ENCODE measurements at places on chromosomes 7 and 10.

DNA sequence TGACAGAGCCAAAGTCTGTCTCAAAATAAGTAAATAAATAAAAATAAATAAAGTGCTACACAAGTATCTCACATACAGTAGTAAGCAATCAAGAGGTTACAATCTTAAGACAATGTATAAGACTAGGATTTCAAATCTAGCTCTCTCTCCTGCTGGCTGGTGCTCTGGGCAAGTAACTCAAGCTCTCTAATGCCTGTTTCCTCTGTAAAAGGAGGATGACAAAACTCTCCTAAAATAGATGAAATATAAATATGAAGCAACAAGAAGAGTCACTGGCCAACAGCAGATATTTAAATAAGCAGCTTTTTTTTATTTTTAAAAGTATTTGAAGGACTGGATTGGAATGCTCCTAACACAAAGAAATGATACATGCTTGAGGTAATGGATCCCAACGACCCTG, 7.2 kb downstream of the SFMBT2 start:
- no peak for DNase-seq

DNA sequence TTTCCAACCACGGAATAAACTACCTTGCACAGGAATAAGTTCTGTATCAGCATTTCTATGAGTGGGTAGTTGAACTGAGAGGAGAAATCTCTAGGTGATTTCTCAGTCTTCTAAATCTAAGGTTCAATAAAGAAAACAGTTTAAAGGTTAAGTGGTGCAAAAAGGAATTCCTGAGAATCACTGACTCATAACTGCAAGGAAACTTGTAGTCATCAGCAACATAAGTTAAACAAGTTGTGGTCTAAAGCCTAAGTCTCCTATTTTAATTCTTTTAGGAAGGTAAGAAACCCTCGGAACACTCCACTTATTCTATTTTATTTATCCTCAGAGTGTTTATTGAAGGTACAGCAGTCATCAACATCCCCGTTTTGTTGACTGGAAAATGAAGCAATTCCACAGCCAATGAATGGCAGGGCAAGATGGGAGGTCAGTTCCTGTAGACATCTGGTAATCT, 92.4 kb upstream of the PIK3CG start:
- DNase-seq = no peak

DNA sequence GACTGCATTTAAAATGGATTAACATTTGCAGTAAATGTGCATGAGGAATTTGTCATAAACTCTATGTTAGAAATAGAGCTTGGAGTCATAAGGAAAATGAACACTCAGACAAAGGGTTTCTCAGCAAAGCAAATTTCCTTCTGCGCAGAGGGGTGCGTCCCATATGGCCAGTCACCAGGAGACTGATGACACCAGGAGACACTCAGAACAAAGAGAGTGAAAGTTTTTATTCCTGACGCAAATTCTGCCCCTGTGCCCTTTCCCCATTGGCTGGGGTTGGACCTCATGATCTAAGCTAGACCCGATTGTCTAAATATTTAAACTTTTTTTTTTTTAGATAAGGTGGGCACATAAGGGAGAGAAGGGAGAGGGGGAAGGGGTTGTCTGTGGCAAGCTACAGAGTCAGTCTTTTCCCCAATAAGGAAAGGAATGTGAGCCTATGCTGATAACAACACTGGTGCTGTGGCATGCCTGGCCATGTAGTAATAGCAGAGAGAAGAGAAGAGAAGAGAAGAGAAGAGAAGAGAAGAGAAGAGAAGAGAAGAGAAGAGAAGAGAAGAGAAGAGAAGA, 202.0 kb downstream of the POM121L12 start:
- DNase-seq = no peak

DNA sequence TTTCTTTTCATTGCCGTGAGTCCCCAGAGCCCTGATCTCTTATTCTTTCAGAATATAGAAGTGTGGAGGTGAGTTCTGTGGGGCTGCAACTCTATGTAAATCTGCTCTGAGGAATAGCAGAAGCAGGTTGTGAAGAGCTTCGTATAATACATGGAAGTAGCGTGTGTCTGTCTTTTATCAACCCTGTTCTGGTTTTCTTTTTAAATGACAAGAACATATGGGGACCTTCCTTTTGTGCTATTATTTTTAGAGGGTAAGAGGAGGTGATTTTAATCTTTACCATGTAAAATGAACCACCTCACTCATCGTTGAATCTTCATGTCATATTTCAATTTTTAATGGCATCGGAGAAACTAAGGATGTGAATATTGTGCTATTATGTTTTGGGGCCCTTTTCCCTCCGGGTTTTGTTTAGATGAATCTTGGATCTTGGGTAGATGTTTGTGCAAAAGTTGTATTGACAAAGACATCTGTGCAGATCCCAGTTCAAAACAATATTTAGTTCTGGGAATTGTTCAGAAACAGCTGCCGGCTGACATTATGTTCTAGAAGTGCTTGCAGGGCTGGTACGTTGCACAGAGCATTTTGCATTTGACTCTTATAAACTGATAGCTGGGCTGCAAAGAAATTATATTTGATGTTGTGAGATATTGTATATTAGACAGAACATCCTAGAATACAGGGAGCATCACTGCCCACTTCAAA, 46.7 kb downstream of the PLXDC2 start:
- DNase-seq = no peak

GRCh38 chr10:80260295-80261243, 28.9 kb downstream of the MAT1A start:
- DNase-seq = no peak

DNA sequence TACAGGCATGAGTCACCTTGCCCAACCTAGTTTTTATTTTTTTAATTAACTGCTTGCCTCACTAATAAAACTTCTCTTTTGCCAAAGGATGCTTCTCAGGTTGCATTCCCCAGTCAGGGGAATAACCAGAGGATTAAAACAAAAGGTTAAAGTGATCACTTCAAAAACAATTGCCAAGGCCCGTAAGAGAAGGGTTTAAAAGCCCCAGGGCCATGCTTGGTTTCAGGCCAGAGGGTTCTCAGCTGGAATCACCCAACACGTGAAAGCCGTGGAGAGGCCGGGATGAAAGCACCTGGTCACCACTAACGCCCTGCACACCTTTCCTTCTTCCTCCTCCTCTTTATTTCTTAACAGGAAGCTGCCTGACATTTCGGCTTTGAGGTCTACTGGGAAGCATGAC, 587.5 kb downstream of the PTPRN2 start:
- no peak for DNase-seq

GRCh38 chr7:81685270-81685868, 84.5 kb downstream of the HGF start:
- DNase-seq = no peak

DNA sequence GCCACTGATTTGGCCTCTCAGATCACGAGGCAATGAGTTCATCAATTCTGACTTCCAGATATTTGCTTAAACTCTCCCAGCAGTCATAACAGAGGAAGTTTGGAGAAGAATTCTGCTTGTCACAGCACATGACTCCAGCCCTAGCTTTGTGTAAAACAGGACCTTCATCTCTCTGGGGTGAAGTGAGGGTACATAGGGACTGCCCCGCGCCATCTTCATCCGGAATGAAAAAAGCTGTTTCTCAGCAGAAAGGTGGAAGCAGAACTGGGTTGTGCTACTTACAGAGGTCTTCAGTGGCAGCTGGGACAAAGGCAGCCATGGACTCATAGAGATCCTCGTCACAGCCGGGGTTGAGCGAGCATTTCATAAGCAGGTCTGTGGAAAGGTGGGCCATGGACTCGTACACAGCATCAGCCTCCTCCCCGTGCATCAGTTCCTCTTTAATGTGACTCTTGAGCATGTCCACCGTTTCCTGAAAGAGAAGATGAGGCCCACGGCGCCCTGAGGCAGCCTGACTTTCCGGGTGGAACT, 58.4 kb upstream of the TM9SF3 start:
- DNase-seq = no peak

DNA sequence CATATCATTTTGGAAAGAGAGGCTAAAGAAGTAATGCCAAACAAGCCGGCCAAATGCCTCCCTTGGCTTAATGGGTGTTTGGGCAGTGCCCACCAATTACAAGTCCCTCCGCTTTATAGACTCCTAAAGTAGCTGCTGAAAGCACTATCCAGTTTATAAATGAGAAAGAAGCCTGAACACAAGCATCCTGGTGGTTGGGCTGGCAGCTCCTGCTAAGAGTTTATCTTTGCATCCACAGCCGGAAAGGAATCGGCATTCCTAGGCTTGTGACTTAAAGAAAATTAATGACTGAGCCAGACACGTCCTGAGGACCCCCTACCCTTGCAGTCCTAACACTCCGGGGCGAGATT, 13.1 kb upstream of the NKX2-3 start:
- no peak for DNase-seq

- no peak for DNase-seq
Observed at GRCh38 chr7:151094675-151095074, 8.4 kb downstream of the AGAP3 start.

- no peak for DNase-seq
Observed at GRCh38 chr7:138295049-138295637, 164.9 kb upstream of the TRIM24 start.

- no peak for DNase-seq
Observed at GRCh38 chr7:123770378-123770777, 21.6 kb upstream of the WASL start.

DNA sequence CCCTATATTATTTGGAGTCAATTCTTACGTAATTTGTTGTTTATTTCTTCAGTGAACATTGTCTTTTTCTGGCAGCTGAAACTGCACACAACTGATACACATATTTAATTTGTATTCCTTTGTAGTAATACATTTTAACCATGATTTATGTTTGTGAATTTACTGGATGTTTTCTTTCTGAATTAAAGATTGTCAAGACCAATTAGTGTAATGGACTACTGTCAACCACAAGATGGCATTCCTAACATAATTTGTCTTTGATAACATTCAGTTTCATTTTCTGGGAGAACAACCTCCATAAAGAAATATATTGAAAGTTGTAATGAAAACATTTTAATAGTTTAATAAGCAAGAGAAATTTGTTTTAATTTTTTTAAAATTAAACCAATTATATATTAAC, 10.1 kb downstream of the THNSL1 start:
- DNase-seq = no peak

DNA sequence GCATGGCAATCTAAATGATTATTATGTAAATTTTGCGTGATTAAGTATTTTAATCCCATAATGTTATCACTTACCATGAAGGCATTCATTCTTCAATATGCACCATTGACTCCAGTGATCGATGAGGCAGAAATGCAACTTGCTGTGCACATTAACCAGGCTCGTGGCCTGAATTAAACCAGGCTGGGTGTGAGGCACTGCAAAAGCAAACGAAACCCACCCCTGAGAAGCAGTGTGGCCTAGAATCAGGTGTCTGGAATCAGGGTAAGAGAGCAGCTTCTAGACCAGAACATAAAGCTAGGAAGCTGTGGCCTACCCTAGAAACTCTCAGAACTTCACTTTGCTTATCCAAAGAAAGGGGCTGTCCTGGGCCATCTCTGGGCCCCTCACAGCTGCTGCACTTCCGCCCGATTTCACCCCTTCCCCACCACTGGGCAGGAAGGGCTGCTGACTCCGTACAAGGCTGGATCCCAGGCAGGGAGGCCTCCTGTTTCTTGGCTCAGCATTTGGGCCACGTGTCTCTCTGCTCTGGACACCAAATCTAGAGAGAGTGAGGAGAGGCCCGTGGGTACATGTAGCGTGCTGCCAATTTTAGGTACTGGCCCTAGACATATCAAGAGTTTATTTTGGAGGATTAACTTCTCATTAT, 4.4 kb downstream of the PTPRE start:
- no peak for DNase-seq

DNA sequence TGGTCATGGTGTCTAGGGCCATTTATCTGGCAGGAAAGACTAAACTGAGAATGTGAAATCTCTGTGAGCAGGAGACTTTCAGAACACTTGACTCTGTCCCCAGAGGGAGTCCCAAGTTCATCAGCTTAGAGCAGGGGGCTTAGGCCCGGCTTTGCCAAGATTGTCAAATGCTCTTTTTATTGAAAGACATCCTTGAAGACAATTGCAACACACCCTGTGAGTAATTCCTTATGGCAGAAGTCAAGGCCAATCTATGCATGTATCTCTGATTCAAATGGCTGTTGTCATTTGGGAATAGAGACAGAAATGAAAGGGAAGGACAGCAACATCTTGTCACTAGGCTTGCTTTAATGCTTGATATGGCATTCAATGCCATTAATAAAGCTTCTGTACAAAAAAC, 33.7 kb downstream of the BAMBI start:
- no peak for DNase-seq

DNA sequence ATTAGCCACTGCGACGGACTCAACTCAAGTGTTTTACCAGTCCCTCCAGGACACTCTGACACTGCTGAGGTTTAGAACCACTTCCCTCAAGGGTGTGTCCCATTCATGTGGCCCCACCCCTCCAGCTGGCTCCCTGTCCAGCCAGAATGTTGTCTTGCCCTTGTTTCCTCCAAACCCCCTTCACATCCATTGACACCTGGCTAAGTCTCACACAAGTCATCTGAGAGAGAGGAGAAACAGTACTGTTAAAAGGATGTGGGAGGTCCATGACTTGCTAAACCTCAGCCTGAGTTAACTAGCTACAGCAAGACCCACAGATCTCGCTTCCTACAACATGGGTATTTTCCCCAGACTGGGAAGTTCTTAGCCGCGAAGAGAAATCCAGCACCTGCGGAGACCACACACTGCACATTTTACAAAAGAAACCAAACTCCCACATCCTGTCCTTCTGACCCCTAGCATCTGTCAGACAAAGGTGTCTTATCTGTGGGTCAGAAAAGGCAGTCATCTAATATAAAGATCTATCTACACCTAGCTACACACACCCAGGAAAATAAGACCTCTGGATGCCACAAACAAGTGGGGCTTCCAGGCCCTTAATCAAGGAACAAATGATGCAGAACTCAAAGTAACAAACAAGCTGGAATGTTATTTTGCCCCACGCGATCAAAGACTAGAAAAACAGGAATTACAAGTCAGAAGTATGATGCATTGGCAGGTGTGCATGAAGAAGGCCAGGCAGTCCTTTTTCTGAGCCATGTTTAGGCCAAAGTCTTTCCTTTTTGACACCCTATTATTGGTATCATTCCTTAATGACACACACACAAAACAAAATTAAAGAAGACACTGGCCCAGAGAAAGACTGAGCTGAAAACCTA, 13.9 kb downstream of the OSBPL3 start:
- DNase-seq = no peak

DNA sequence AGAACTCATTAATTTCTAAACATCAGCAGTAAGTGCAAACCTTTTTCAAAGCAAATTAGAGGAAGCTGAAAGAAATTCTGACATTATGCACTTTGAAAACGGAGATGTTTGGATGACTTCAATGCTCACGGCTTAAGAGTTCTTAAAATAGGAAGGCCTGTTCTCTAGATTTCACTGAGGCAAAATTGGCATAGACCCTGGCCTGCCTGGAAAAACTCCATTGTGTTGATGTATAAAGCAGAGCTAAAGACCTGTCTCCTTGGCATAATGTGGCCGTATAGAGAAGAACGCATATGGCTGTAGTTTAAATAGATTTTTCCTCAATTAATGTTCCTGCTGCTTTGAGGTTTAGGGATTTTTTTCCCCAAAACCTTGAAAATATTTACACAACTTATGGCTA, 24.5 kb upstream of the AGMO start:
- DNase-seq = no peak

Measured in stimulated activated CD8-positive, alpha-beta memory T cell treated with anti-CD3 and anti-CD28 coated beads, Interleukin-15, amount 100 ng/mL, for 4 hours (primary cell).